NCI-H510A treated with DMSO at 0.1 percent for 48 hours (cell line): ENCODE measurements at places on chromosomes 3 and 15.

DNA sequence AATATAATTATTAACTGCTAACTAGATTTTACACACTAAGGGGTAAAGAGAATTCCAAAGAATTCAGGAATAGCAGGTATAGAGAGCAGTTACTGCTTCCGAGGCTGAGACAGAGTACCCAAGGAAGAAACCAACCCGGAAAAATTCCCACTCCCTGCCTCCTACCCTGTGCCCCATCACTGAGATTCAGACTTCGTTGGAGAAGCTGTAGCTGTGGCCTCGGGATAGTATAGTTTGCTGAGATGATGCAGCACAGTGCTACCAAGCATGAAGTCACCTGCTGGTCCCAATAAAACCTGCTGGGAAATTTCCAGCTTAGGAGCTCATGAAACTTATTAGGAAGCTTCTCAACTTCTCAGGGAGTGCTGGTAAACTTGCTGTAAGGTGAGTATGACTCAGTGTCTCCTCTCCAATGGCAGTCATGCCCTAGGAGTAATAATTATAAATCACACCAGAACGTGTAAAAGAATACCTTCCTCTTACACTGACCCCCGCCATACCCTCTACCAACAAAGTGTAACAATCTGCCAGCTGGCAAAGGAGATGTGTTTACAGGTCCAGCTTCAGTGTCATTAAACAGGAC is 215.2 kb upstream of the ROBO2 start:
- DNase-seq: no peak

- DNase-seq: no peak
These were observed 27.8 kb upstream of the KCNMB2 start for GRCh38 chr3:178508443-178508825.

DNA sequence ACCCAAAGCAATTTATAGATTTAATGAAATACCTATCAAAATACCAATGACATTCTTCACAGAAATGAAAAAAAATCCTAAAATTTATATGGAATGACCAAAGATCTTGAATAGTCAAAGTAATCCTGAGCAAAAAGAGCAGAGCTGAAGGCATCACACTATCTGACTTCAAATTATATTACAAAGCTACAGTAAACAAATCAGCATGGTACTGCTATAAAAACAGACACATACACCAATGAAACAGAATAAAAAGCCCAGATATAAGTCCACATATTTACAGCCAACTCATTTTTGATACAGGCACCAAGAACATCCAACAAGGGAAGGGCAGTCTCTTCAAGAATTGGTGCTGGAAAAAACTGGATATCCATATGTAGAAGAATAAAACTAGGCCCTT is 54.9 kb upstream of the TMEM158 start:
- no peak for DNase-seq

- DNase-seq: no peak
These were observed 74.7 kb downstream of the ZNF148 start for GRCh38 chr3:125300416-125300815.

GRCh38 chr15:90686435-90687218 is 30.5 kb upstream of the BLM start:
- no peak for DNase-seq

DNA sequence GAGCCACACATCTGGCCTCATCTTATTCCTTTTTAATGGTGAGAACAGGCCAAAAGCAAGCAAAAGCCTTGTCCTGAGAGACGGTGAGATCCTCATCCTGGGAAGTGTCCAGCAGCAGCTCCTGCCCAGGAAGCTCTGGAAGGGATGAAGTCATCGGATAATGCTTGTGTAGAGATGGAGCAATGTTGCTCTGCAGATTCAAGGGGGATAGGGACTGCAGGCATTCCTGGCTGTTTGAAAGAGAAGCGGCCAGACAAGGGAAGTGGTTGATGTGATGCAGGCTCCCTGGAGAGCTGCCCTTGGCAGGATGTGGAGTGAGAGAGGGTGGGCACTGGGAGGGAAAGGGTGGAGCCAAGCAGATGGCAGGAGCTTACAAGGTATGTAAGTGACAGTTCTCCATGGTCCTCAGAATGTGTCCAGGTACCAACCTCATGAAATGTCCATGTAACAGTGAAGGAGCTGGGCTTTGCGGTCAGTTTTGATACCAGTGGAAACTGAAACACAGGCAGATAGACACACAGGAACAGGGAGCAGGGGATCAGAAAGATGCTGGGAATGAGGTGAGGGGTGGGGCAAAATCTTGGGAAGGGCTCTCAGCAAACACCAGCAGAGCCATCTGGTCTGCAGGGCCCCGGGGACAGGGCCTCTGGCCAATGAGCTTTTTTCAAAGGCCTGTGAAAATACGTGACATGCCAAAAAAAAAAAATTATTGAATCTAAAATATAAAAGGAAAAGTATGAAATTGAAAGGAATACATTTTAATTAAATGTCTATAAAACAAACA is 32.2 kb upstream of the LACTB start:
- DNase-seq: peak; percentile 38

DNA sequence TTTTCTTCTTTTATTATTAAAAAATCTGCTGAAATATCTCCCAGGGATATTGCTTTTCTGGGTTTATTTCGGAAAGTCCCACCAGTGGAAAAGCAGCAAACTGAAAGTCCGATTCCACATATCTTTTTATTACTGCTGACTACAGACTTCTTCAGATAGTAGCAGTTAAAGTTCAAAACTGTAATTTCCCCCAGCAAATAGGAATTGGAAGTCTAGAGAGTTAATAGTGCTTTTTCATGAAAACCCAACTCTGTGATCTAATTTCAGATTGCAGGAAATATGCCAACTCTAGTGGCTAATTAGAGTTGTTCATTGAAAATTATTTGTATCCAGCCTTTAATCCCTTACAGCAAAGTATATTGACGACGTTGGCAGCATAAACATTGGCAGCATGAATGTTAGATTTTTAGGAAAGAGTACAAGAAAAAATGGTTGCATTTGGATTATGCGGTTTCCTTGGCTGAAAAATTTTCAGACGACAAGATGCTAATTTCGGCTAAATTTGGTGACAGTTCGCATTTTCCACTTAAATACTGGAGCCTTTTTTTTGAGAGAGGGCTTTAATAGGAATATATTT is 472.9 kb upstream of the CBLB start:
- DNase-seq: no peak

DNA sequence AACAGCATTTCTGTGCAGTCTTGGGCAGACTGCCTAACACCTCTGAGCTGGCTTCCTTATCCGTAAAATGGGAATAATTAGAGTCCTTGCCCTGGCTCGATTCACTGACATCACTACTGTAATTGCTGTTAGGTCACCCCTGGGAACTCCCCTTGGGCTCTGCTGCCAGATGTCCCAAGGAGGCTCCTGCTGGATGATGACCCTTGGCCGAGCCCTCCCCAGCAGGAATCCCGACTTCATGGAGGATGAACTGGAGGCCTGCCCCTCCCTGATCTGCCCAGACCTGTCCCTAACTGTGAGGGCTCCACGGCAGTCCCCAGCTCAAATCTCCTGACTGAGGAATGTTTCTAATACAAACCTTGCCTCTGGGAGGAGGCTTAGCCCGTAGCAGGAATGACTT is 18.0 kb downstream of the ESYT3 start:
- no peak for DNase-seq

GRCh38 chr3:129888771-129889170 is 4.7 kb downstream of the TMCC1 start:
- no peak for DNase-seq

DNA sequence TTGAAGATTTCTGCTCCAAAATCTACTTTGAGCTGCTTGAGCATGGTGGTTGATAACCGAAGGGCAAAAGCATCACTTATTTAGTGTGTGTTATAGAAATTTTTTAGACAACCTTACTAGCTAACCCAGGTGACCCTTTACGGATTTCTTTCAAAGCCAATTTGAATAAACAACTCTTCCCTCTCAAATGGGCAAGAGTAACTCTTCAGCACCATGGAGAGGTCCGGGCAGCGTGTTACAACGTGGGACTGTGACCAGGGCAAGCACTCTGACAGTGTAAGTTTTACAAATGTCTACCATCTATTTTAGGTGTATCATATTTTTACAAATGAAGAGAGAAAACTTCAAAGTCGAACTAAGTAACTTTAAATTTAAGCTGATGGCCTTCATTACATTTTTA is 471.8 kb downstream of the MFSD1 start:
- no peak for DNase-seq

DNA sequence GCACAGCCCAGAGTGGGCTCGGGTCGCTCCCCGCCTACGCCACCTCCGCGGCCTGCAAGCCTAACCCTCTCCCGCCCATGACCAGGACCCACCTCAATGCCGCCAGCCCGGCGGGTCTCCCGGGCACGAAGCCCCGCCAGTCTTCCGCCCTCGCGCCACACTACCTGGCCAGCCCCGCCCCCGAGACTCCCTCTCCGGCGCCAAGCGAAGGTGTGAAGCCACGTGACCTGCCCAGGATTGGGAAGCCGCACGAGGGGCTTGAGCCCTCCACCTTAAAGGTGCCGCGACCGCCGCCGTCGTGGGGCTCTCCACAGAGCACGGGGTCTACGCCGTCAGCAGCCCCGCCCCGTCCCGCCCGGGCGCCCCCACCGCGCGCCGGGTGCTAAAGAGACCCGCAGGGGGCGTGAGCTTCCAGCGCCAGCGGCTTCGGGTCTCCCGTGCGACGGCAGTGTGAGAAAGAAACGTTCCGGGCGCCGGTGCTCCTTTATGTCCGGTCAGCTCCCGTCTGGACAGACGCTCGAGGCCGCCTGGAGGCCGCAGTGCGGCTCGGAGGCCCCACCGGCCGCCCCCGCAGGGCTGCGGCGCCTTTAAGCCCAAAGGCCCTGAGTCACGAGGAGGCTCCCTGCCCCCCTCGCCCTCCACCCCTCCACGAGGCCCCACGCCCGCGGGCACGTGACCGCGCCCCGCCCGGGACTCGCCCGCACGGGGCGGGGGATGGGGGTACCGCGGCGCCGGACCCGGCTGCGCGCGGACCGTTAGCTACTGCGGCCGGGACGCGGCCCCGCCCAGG is at the start of gene CPEB1:
Gene CPEB1, minus strand, starts transcription at position 319 of the 790 bp plus-strand sequence. CDS start 18,904 bp downstream, outside the sequence.
- no peak for DNase-seq

DNA sequence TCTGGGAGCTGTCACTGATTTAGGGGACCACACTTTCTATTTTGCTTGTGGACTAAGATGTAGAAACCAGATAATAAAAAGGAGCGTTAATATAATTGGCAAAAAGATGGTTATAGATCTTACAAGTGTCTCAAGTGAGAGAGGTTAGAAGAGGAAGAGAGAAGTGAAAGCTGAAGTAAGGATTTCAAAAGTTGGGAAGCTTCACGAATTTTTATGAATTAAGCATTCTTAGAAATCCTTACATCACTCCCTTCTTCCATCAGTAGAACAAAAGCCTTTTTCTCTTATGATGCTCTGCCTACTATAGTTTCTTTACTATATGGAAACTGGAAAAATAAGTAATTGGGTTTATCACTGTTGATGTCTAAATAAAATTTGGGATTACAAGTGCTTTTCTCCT is 146.5 kb downstream of the FNDC3B start:
- DNase-seq: no peak

DNA sequence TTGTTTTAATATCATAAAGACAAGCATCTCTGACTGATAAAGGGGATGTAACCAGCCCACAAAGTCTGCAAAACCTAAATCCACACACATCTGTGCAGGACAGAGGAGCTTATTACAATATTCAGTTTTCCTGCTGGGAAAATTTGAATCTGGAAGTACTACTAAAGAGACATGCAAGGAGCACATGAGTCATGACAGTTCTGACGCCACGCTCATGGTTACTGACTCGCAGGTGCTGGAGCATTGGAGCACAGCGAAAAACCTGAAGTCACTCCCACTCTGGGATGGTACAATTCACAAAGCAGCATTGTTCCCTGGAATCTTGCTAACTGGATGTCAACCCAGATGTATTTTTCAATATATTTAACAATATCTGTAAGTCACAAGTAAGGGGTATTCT is 7.6 kb upstream of the ISL2 start:
- no peak for DNase-seq

GRCh38 chr3:15089201-15089600 is 9.7 kb downstream of the RBSN start:
- DNase-seq: no peak

GRCh38 chr3:22012471-22012870 is 261.5 kb upstream of the ZNF385D start:
- DNase-seq: no peak

GRCh38 chr15:48592221-48592731 is 53.2 kb downstream of the FBN1 start:
- DNase-seq: no peak

- DNase-seq: no peak
These were observed 17.7 kb downstream of the NTRK3 start for GRCh38 chr15:88238618-88239430.

GRCh38 chr15:83275412-83275811 is 9.1 kb downstream of the BNC1 start:
- no peak for DNase-seq

- DNase-seq: no peak
These were observed 308.5 kb downstream of the SV2B start for GRCh38 chr15:91408476-91409076.

GRCh38 chr3:5505163-5505562 is 317.7 kb downstream of the EDEM1 start:
- no peak for DNase-seq

- DNase-seq: no peak
These were observed 45.4 kb upstream of the RAF1 start for GRCh38 chr3:12709334-12709733.

DNA sequence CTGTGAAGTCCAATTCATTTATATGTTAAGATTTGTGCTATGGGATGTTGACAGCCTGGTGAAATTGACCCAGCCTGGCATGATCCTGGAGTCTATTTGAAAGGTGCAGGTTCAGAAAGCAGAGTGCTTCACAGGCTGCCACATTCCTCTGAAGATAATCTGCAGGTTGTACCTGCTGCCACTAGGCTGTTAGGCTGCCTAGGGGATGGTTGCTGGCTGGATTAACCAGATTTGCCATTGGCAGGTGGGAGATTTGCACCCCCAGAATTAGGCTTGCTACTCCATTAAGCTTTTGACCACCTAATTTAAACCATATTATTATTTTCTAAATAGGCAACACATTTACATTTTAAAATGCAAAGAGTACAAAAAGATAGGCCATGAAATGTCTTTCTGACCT is 85.8 kb upstream of the RASGRP1 start:
- DNase-seq: no peak

GRCh38 chr3:187252311-187252710 is 39.2 kb downstream of the MASP1 start:
- no peak for DNase-seq

GRCh38 chr3:95711789-95712188 is 1102.6 kb upstream of the EPHA6 start:
- no peak for DNase-seq

GRCh38 chr3:58884453-58884852 is 165.4 kb downstream of the CFAP20DC start:
- no peak for DNase-seq

- DNase-seq: no peak
These were observed 200.9 kb upstream of the ZPLD1 start for GRCh38 chr3:102233881-102234280.

- DNase-seq: no peak
These were observed 187.2 kb downstream of the SHQ1 start for GRCh38 chr3:72661115-72661457.

- no peak for DNase-seq
These were observed 37.3 kb downstream of the EXOG start for GRCh38 chr3:38533285-38533976.

- no peak for DNase-seq
These were observed 87.4 kb downstream of the CRYGS start for GRCh38 chr3:186456731-186457191.

GRCh38 chr3:188407158-188407880 is 253.4 kb downstream of the LPP start:
- DNase-seq: no peak
